LoVo (cell line): ENCODE measurements at places on chromosomes 3 and 15.

DNA sequence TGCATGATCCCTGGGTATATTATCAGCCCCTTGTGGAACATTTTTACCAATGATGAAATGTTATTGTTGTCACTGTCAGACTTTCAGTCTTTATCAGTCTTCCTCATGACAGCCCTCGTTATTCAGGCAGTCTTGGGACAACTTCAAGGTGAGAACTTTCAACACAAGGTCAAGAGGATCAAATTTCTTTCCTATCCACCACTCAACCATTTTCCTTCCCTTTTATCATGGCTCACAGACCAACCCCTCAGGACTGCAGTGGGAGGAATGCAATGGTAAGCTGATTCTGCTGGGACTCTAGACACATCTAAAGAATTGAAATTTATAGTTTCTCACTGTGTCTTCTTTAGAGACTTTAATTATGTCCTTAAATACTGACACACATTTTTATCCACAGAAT, 107.0 kb upstream of the LSAMP start:
- no peak for DNase-seq

GRCh38 chr3:130539005-130539404, 22.0 kb downstream of the COL6A6 start:
- DNase-seq: peak; percentile 24

DNA sequence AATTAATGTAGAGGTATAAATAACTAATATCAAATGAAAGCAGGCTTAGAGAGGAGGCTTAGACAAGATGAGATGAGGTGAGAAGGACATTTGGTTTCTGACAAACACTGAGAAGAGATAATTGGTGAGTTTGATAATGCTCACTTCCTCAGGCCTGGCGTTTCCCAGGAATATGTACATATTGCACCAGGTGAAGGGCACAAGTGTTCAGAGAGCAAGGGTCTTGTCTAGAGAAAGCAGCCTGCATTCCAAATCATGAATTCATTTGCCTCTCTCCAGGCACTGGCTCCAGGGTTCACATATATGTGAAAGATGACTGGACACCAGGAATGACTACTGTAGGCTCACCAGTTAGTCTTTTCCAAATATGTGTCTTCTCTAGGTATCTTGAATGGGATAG, 48.0 kb upstream of the LPP start:
- DNase-seq: no peak

GRCh38 chr3:176926688-176927087, 270.6 kb downstream of the TBL1XR1 start:
- no peak for DNase-seq

DNA sequence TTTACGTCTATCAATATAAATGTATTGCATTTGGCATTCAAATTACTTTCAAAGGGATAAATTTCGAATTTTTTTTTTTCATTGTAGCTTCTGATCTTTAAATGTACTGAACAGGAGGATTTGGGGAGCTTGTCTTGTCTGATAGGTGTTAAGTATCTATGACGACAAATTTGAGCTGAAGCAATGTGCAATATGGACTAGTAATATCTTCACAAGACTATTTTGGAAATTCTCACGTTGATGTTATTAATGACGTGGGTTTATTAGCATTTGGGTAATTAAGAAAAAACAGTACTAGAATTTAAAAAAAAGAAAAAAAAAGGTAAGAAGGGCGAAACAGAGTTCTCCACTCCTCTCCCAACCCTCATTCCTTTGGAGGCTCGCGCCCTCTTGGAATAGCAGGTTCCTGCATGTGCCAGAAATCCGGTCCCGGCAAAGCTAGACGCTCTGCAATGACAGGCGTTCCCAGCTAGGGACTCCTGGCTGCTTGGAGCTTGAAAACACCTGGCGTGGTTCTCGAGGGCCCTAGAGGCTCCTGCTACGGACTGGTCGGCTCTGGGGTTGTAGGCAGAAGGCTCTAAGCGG, 648 bp upstream of the P2RY1 start:
- DNase-seq: peak; percentile 68

DNA sequence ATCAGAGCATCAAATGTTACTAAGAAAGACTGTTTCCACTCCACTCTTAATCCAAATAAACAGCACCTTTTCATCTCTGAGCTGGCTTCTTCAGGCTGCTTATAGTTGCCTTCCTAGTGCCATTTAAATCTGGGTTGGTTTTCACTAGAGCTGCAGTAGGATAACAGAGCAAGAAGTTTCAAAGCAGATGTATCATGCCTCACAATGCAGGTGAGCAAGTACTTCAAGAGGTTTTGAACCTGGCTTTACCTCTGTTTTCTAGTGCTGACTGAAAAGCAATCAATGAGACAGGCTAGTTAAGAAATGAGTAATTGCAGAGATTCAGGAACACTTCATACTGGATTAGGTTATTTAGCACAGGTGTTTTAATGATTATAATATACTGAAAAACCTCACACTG, 147.7 kb upstream of the SATB1 start:
- no peak for DNase-seq

- no peak for DNase-seq
These were observed 413.9 kb upstream of the C2CD4B start for GRCh38 chr15:62578960-62579359.

GRCh38 chr15:83927704-83928391, 273.9 kb downstream of the ADAMTSL3 start:
- DNase-seq: no peak

GRCh38 chr15:60535743-60536142, 56.8 kb upstream of the ICE2 start:
- DNase-seq: no peak

DNA sequence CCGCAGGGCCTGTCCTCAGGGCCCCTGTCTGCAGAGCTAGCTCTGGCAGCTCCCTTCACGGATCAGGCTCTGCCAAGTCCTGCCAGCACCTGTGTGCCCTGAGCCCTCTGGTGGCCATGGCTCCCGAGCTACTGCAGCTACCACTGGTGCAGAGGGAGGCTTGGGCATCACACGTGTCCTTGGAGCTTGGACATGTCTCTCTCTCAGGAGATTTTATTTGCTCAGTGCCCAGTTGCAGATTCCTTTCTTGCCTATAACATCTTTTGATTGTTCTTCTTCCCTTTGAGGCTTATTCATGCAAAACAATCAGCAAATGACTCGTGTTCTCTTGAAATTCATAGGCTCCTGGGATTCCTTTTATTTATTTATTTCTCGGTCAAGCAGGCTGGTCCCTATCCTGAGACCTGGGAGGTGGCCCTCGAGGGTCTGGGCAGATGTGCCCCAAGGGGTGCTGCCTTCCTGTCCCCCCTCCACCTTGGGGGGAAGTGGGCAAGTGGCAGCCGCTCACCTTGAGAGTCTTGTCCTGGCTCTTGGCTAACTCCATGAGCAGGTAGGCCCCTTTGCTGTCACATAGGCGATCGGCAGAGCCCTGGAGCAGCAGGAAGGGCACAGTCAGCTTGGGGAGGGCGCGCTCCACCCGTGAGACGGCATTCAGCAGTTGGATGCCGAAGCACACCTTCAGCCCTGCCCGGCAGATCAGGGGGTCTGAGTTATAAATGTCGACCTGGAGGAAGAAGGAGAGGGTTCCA, 21.9 kb downstream of the ABTB1 start:
- peak; percentile 34 for DNase-seq

GRCh38 chr15:96792216-96792615, 461.7 kb downstream of the NR2F2 start:
- DNase-seq: no peak

DNA sequence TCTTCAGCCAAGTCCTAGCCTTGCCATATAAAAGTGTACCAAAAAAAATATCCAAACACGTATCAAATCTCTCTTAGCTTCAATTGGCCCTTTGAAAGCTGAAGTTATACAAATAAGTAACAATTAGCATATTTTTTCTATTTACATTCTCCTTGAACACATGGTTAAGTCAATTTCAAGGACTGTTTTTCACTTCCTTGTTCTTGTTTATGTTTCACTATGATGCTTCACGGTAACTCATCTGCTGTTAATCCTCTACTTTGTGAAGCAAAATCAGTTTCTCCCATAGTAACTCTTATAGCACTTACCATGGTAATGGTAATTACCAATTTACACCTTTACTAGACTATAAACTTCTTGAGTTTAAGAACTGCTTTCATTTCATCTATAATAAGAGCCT, 10.6 kb upstream of the SPRED1 start:
- no peak for DNase-seq

- DNase-seq: no peak
These were observed 66.0 kb downstream of the VPS13C start for GRCh38 chr15:61994216-61994615.

DNA sequence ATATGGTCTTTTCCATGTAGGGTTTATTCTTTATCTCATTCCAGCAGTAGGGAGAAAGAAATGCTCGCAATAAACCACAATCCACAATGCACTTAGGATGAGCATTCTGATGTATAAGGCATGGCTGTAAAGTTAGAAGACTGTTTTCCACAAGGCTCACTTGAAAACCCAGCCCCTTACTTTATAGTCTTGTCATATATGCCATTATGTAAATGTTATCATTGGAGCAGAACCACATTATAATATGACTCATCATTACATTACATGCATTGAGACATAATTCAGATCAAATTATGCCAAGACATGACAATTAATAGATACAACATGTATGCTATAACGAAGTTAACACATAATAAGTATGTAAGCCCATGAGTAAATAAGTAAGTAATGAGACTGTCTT, 348.1 kb downstream of the LSAMP start:
- no peak for DNase-seq

DNA sequence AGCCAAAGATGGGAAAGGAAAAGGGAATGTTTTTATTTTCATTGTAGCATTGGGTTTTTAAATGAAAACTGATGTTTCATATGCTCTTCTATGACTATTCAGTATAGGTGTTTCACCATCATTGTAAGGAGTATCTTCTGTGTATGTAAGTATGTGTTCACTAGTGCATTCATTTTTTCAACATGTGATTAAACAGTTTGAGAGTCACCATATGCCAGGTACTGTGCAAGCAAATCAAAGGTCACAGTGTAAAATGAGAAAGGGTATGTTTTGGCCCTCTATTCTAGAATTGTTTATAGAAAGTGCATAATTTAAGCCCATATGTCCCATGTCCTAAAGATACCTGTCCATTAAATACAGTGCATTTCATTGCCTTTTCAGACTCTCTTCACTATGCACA, 207.2 kb downstream of the ZBTB20 start:
- no peak for DNase-seq

- no peak for DNase-seq
These were observed 25.3 kb upstream of the NR2C2 start for GRCh38 chr3:14921811-14922705.

DNA sequence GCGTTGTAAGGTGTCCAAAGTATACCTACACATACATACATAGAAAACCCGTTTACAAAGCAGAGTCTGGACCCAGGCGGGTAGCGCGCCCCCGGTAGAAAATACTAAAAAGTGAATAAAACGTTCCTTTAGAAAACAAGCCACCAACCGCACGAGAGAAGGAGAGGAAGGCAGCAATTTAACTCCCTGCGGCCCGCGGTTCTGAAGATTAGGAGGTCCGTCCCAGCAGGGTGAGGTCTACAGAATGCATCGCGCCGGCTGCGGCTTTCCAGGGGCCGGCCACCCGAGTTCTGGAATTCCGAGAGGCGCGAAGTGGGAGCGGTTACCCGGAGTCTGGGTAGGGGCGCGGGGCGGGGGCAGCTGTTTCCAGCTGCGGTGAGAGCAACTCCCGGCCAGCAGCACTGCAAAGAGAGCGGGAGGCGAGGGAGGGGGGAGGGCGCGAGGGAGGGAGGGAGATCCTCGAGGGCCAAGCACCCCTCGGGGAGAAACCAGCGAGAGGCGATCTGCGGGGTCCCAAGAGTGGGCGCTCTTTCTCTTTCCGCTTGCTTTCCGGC, 318.6 kb downstream of the FGF12 start:
- DNase-seq: no peak

DNA sequence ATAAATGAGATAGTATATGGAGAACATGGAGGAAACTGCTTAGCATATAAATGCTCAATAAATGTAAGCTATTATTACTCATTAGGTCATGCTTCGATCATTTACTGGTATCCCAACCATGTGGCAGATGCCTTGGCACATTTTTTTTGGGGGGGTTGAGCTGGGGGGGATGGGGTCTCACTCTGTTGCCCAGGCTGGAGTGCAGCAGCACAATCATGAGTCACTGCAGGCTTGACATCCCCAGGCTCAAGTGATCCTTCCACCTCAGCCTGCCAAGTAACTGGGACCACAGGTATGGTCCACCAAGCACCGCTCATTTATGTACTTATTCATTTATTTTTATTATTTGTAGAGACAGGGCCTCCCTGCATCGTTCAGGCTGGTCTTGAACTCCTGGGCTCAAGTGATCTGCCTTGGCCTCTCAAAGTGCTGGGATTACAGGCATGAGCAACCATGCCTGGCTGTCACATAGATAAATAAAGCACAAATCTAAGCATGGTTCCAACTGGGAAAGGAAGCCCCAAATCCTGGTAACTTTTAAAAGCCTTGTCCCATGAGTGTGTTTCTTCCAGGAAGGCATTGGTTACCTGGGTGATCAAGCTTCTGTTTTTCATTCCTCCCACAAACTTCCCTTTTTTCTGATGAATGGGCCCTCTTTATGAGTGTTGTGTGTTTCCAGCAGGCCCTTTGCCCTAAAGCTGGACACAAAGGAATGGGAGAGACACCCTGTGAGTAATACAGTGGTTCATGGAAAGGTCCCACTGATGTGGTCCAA, 147.4 kb upstream of the UMPS start:
- no peak for DNase-seq

- no peak for DNase-seq
These were observed 232.3 kb upstream of the MRPL3 start for GRCh38 chr3:131735116-131735515.

DNA sequence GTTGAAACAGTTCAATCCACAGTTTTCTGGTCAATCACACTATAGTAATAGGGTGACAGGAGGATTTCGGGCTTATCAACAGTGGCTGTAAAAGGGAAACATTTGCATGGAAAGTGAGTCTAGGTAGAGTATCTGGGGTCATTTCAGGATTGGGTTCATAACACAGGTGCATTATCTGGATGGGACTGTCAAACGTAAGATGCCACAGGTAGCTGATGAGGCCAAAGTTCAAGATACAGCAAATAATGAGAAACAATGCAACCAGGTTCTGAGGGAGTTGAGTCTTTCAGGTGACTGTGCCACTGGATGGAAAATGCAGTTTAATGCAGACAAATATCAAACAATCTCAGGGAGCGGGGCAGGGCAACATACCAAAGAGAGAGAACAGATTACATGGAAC, 62.2 kb downstream of the WDR76 start:
- DNase-seq: no peak

DNA sequence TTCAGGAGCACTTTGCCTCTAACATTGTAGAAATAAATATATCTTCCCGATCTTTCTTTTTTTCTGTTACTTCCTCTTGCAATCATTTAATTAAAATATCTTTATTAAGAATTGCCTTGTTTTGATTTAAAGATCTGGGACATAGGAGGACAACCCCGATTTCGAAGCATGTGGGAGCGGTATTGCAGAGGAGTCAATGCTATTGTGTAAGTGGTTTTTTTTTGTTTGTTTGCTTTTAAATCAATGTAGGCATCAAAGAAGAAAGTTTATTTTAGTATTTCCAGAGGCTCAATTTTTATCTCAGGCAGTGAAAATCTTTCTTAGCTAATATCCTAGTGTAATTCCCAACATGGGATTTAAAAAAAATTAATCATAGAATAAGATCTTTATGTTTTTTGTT, 15.5 kb upstream of the EDEM1 start:
- DNase-seq: no peak

- no peak for DNase-seq
These were observed 1248.4 kb downstream of the NSUN3 start for GRCh38 chr3:95311272-95311671.
